ENCODE measurements at places on chromosomes 12 and 14.

DNA sequence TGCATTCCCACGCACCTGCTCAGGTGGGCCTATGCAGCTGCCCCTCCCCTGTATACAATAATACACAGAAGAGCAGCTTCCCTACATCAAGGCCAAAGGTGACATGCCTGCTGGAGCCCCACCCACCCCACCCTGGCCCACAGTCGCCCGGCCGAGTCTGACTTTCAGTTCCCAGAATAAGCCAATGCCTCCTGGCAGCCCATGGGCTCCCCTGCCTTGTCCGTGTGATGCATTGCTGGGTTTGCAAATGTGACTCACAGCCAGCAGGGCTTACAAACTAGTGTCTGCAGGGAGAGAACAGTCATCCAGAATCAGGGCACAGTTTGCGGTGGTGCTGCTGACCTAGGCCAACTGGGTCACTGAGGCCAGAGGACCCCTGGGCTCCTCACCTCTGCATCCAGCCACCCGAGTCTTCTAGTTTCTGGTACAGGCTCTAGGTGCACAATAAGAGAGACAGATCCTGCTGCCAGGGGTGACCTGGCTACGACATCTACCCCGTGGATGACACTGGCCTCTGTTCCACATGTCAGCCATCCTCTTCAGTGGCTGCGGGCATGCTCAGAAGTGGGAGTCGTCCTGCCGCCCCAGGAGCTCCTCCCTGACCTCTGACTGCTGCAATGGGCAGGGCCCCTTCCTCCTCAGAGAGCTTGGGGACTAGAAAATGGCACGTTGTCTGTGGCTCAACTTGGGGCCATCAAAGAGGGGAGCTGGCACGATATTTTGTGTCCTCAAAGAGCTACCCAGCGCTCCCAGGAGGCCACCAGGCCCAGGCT is 84.5 kb downstream of the CHGA start:
- DNase-seq = no peak

DNA sequence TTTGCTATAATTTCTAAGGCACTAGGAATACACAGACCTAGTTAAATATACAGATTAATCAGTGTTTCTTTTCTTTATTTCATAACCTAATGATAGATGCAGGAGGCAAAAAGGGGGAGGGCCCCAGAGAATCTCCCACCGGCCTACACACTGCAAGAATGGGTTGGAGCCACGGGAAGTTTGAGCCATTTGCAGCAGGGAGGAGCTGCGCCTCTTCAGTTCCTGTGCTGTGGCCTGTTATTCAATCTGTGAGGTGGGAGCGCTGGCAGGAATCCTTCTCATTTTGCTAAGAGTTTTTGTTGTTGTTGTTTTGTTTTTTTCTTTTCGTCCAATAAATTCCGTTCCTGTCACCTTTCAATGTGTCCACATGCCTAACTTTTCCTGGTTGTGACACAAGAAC is 251.3 kb upstream of the RPL10L start:
- DNase-seq = no peak

GRCh38 chr12:5733136-5733755 is 211.8 kb downstream of the ANO2 start:
- no peak for DNase-seq

DNA sequence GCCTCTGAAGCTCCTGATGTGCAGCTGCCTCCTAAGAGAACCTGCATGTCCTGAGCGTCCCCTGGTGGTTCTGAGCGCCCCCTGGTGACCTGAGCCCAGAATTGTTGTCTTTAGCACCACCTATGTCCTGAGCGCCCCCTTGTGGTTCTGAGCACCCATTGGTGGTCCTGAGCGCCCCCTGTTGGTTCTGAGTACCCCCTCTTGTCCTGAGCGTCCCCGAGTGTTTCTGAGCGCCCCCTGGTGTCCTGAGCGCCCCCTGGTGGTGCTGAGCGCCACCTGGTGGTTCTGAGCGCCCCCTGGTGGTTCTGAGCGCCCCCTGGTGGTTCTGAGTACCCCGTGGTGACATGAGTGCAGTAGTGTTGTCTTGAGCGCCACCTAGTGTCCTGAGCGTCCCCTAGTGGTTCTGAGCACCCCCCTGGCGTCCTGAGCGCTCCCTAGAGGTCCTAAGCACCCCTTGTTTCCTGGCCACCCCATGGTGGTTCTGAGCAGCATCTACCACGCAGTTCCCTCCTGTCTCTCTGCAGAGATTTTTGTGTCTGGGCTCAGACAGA is 782.5 kb downstream of the TMEM121 start:
- DNase-seq = peak; percentile 44

DNA sequence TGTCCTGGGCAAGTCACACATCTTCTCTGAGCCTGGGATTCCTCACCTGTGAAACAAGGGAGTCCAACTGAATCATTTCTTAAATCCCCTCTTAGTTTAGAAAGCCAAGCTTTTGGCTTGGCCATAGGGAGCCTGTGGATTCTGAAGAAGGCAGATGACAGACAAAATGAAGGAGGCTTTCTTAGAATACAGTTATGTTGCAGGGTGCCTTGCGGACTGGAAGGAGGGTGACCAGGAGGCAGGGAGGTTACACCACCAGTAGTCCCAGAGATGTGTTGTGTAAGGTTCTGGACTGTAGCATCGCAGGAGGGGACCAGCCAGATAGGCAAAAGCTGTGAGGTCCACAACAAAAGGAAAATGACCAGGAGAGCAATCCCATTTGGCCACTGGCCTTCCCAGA is 8.2 kb upstream of the ACVR1B start:
- DNase-seq = no peak

DNA sequence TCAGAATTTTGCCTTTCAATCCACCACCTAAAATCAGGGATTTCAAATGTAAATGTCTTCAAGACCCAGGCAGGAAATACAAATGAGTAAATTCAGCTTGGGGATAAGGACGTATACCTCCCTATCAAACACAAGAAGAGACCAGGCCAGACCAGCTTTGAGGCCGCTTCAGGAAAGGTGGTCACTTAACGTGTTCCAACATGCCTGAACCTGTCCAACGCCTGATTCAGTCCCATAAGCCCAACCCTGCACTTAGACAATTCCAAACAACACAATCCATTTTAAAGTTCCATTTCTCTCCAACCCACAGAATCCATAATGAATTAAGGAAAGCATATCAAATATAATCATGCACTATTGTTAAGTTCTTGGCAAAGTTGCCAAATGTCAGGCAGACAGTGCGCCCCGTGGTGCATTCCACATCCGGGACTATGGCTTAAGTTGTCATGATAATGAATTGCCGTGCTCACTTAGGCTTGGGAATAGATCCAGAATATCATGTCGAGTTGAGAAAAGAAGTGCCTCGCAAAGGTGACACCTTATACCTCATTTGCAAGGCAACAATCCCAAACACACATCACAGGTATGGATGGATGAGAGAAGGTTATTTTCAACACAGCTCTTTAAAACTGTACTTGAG is 35.5 kb downstream of the CCDC60 start:
- no peak for DNase-seq

GRCh38 chr12:47754126-47754525 is 4.6 kb downstream of the RAPGEF3 start:
- DNase-seq = no peak

DNA sequence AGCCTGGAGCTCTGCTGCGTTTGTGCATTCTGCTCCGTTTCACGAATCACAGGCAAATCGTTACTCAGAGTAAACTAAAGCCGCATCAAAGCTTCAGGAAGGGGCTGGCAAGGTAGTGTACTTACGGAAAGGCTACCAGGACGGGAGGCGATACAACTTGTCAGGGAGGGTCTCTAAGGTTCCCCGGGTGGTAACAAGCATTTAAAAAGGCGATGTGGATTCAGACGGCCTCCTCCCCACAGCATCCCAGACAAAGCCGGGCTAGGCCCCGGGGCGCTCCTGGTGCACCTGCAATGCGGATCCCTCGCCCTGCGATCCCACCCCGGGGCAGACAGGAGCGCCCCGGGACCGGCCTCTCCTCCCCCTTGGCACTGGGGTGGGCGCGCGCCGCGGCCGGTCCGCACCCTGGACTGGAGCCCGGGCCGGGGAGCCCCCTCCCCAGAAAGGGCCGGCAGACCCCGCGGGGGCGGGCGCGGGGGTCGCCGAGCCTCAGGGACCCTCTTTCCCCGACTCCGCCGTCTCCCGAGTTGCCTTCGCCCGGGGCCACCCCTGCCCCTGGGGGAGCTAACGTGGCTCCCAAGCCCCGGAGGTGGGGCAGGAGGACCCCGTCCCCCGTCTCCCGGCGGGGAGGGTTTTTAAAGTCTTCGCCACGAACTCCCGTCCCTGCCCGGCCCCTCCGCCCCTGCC is 718 bp downstream of the CCDC92 start:
- DNase-seq = no peak

DNA sequence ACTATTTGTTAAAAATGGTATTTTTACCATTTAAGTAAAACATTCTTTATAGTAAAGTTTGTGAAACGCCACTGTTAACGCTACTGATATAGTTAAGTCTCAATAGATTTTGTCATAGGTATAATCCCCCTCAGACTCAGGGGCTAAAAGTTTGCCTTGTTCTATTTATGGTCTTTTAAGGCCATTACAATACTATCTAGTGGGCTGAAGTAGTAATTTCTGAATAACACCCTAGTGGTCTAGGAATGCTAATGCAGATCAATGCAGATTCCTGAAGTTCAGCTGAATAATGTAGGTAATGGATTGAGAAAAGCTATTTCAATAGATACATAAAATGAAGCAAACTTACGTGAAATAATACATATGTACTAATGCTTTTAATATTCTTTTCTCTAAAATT is 989.3 kb upstream of the NOVA1 start:
- no peak for DNase-seq

DNA sequence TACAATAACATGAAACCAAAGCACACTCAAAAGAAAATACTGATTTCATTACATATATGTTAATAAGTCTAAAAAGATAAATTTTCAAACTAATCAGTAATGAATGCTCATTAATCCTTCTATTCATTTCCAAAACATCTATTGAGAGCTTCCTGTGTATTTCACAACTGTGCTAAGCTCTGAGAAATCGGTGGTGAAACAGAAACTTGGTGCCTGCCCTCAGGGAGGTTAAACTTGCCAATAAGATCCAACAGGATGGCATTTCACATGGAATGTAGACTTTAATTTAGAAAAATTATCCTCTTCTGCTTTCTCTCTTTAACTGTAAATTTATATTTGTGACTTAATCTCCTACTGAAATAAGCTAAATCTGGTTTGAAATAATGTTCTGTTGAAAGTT is 70.9 kb upstream of the SLC38A4 start:
- DNase-seq = no peak

DNA sequence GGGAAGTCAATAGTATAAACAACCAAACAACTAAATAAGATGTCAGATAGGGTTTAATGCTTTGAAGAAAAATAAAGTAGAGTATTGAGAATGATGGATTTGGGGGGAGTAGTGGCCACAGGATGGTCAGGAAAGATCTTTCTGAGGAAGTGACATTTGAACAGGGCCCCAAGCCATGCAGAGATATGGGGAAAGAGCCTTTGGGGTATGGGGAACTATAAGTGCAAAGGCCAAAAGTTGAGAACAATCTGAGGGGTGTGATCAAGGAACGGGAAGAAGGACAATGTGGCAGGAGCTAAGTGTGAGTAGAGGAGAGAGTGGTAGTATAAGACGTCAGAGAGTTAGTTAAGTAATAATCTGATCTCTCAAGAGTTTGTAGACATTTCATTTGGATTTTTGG is 1.3 kb downstream of the MRPS35 start:
- DNase-seq = no peak

- DNase-seq = no peak
Measured at GRCh38 chr12:19058235-19059021, 71.1 kb upstream of the PLEKHA5 start.

GRCh38 chr12:111341426-111342065 is 27.3 kb downstream of the PHETA1 start:
- no peak for DNase-seq

GRCh38 chr12:19130224-19131024 is 891 bp downstream of the PLEKHA5 start:
- no peak for DNase-seq

DNA sequence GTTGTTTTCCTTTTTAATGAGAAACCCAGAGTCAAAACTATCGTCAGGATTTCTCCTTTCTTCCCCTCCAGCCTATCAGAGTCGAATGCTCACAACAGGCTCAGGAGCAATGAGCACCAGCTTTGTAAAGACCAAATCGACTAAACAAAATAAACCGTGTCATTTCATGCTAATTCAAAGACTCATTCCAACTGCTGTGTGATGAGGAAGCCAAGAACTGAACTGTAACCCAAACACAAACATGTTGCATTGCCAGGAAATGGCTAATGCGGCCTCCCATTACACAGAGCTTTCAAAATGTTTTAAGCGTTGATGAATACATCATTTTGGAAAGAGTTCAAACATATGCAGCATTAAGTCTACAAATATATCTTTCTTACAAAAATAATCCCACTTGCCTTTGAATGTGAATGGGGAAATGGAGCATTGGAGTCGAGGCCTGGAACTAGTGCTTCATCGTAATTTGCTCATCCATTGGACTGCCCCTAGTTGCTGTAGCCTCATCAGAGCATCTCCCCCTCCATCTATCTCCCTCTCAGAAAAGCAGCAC is 349.5 kb downstream of the GXYLT1 start:
- DNase-seq = no peak

DNA sequence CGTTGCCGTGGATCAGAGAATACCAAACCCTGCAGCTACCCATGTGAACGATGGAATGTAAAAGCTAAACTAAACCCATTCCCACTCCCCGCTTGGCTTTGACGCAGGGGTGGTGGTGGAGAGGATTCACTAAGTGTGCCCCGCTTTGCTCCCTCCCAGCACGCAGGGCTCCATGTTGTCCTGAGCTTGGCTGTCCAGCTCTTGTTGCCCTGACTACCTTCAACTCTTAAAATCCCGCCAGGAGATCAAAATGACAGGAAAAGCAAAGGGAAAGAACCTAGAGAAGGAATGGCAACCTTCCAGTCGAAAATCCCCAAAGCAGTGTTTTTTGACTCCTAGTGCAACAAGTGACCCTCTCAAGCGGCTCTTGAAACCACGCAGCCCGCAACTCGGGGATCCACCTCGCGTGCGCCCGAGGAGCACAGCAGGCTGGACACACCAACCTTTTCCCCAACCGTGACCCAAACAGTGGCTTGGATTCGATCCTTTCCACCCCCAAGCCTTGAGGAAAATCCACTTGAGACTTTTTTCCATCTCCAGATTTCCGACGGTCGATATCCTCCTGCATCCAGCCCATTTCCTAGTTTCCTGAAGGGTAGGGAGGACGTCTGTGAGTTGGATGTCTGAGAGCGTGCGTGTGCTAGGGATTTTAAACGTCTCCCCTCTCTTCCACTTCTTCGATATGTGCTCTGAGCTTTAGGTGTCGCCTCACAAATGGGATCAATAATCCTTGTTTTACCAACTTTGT is 1.4 kb downstream of the SYT10 start:
- no peak for DNase-seq

DNA sequence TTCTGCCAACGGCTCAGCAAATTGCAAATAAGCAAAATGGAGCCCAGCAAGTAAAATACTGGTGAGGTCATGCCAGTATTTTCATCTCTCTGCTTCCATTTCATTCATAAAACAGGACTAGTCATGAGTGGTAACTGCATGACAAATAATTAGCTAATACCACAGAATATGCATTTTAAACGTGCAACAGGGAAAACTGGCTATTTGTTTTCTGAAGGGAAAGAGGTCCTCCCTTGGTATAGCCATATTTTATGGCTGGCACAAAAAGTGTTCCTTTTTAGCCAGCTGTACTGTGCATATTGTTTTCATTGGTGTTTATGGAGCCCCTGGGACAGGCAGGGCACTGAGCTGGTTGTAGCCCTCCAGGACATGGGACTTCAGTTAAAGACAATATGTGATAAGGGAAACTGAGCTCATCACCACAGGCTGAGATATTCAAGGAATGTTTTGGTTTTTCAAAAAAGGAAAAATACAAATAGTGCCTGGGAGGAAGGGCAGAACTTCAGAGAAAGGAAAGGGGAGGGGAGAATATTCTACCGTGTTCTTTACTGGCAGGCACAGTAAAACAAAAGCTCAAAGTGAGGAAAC is 26.1 kb upstream of the FOXN3 start:
- no peak for DNase-seq

GRCh38 chr12:72053604-72054003 is 115.0 kb downstream of the TPH2 start:
- DNase-seq = no peak
